ENCODE measurements at places on chromosomes 12 and 14.

DNA sequence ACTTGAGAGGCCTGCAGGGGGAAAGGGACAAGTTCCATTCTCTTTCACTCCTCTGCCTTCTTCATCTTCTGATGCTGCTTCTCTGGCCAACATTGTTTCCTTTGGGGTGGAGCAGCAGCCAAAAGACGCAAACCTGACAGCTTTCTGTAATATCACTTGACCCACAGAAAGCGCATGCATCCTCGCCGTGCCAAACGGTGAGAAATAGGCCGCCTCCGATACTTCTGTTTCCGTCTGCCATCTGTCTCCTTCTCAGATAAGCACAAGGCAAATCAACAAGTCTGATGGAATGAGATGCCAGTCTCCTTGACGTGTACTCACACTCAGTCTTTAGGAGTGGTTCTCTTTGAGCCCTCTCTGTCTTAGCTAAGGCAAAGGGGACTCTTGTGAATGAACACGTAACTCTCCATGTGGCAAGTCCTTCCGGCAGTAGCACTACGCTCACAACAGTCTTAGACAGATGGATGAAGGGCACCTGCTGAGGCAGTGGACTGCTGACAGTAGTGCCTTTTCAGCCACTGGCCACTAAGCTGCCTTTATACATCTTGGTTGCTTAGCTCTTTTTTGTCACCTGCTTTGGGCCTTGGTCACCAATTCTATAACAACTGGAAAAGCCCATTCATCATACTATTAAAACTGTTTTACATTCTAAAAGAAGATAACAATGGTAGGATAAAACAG is 214.1 kb downstream of the FBXL14 start:
- no peak for DNase-seq

- DNase-seq: peak; percentile 84
Measured at GRCh38 chr14:50928002-50928635, 16.2 kb downstream of the PYGL start.

- DNase-seq: no peak
Measured at GRCh38 chr12:118742431-118742830, 238.9 kb upstream of the SRRM4 start.

DNA sequence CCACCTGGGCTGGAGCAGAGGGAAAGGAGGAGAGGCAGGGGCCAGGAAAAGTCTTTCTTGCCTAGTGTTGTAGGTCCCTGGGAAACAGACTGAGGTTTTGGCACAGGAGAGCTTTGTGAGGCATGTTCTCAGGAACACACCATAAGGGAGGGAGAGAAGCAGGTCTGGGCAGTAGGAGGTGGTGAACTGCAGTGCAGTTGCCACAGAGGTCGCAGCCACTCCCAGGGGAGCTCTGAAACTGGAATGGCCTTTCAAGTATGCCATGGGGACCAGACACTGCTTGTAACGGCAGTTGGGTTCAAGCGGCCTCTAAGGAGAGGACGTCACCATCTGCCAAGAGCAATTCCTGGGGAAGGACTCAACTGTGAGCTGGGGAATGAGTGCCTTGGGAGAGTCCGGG is 35.4 kb upstream of the NKX2-8 start:
- DNase-seq: no peak

DNA sequence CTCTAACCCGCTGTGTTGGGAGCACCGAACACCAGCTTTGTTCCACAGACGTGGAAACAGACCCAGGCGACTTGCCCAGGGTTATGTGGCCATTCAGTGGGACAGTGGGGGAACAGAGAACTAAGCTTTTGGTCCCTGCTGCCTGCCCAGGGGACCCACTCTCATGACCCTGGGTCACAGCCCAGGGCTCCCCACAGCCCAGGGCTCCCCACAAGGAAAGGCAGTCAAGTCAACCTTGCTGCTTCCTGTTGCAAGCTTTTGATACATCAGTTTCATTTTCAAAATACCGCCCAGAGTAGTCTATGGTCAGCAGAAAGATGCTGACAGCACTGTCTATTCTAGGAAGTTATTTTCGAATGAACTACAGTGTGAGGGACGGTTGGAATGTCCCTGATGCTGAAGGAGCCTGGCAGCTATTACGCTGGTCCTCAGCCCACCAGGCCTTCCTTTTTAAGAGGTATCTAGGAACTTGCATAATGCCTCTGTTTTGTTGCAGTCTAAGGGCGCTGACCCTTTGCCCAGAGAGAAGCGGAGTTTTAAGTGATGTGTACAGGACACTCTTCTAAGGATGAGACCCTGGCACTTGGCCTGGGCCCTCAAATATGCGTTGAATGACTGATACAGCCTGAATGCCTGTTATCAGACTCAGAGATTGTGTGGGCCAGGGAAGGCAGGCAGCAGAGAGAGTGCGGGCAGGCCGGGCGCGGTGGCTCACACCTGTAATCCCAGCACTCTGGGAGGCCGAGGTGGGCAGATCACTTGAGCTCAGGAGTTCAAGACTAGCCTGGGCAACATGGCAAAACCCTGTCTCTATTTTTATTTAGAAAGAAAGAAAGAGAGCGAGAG is 12.6 kb upstream of the TTC7B start:
- no peak for DNase-seq

GRCh38 chr14:90938615-90939014 is 121.8 kb downstream of the RPS6KA5 start:
- no peak for DNase-seq

GRCh38 chr12:38775457-38775856 is 129.9 kb downstream of the CPNE8 start:
- no peak for DNase-seq

DNA sequence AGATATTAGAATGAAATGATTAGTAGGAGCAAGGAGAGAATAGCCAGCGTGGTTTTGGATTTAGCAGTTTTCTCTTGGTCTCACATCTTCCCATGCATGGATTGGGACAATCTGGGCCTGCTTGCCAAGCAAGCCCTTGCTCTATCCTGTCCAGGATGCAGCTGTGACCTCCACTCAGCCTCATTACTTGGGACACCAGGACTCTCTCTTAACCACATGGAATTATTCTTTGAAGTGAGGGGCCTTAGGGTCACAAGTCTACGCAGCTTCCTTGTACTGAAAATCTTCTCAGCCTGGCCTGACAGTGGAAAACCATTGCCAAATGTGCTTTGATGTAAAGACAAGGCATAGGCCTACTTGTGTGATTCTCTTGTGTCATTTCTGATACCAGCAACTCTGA is 28.0 kb upstream of the DCN start:
- no peak for DNase-seq

DNA sequence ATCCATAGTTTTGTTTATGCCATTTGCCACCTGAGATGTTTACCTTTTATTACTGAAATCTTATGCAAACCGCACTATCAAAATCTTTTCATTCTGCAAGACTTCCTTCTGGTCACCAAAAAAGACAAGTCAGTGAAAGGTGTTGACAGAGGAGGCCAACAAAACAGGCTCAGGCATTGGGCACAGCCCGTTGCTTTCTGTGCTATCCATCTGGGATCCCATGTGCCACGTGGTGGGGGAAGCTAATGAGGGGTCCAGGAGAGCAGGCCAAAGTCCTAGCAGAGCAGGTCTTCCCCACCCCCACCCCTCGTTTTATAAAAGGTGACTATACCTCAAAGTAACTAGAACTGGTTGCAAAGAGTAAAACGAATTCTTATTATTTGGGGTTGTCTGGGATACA is 1.2 kb downstream of the ALDH1L2 start:
- DNase-seq: no peak

GRCh38 chr12:121738340-121738858 is 25.8 kb downstream of the TMEM120B start:
- DNase-seq: no peak

- DNase-seq: no peak
Measured at GRCh38 chr12:64102339-64102738, 119.8 kb downstream of the KICS2 start.

DNA sequence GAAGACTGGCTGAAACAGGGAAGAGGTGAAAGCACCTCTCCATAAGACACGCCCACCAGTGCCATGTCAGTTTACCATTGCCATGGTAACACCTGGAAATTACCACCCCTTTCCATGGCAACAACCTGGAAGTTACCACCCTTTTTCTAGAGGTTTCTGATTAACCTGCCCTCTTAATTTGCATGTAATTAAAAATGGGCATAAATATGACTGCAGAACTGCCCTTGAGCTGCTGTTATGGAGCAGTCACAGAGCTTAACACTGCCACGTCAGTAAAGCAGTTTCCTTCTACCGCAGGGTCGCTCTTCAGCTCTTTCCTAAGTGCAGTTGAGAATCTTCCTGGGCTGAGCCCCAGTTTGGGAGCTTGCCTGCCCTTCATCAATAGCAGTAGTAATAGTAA is 55.2 kb downstream of the RASSF3 start:
- no peak for DNase-seq

DNA sequence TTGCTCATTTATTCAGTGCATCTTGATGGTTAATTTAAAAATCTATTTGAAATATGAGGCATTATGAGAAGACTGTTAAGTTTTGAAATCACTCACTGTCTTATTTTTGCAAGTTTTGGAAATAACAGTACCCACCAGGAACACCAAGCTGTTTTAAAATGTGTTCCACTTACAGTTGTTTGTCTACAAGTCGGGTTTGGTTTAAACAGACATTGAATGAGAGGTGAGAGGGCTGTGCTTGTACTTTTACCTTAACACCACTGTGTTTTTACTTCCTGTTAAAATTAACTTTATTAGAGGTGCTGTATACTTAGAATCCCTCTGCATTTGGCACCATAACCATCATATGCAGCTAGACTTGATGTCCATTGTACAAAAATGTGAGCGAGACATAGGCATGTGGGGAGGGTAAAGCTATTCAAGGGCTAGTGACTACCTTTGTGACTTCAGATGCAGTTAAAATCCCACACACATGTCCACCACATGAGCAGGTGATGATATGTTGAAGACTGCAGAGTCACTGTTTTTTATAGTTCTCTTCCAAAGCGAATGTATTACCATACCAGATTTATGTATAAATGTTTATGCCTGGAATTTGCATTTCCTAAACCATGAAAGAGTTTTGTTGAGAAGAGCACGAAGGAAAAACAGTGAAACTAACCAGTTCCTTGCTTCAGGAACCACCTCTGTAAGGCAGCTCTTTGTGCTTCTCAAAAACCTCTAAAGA is 12.9 kb downstream of the ELK3 start:
- no peak for DNase-seq

All from AG08395 (cell line).